ENCODE measurements at places on chromosomes 5 and 9.

DNA sequence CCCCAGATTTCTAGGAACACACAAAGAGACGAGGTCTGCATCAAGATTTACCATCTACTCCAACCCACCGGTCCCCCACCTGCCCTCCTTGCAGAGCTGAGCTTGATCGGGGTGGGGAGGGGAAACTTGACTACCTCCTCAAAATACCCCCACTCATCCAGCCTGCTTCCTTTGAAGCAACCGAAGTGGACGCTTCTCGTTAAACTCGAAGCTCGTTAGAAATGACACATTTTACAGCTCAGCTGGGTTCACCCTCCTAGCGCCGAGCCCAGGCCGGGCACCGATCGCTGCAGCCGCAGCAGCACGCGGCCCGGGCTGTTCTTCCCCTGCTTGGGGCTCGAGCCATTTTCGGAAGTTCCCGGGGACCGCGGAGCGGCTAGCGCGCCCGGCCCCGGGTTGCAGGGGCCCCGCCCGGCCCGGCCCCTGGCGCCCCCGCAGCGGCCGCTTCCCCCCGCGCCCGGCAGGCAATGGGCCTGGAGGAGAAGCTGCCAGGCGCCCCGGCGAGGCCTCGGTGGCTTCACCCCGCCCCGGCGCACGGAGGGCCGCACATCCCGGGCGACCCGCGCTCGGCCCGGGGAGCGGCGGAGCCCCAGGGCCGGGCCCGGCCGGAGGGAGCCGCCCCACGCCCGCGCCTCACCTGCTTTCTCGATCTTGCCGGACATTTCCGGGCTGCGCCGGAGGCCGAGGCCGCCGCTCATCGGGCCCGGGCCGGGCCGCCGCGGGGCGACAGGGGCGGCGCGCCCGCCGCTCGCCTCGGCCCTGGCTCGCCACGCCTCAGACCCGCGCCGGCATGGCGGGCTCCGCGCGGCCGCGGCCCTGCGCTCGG, 530 bp downstream of the RAPGEF1 start:
- peak; percentile 51 for DNase-seq

GRCh38 chr9:114314881-114315722, 7.8 kb upstream of the ORM1 start:
- peak; percentile 11 for DNase-seq

- no peak for DNase-seq
Observed at GRCh38 chr5:168177831-168178450, 113.5 kb upstream of the WWC1 start.

- DNase-seq = peak; percentile 81
Observed at GRCh38 chr5:141618030-141618803, 583 bp downstream of the DIAPH1 start.

DNA sequence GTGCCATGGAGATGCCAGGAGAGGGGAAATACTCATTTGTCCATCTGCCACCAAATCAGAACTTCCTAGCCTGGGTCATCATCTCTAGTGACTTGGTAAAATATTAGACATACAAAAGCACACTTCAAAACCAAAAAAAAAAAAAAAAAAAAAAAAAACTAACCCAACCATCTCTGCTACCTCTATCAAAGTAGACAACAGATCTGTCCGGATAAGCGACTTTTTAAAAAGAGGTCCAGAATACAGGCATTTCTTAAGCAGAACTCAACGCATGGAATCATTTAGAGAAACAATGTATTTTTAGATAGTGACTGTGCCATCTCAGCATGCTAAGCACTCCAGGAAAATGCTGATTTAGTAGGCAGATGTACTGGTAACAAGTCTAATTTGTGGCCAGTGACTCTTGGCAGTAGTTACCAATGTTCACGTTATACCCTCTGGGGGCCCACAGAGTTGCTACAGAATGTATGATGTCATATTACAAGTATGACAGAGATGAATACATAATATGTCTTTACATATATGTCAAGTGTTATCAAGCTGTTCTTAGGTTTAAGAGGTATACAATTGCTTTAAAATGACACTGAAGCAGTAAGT, 107.8 kb downstream of the SMIM23 start:
- DNase-seq = no peak

- DNase-seq = no peak
Observed at GRCh38 chr5:134845335-134845851, 375 bp upstream of the C5orf24 start.

- DNase-seq = no peak
Observed at GRCh38 chr5:111853748-111854147, 96.8 kb upstream of the NREP start.

DNA sequence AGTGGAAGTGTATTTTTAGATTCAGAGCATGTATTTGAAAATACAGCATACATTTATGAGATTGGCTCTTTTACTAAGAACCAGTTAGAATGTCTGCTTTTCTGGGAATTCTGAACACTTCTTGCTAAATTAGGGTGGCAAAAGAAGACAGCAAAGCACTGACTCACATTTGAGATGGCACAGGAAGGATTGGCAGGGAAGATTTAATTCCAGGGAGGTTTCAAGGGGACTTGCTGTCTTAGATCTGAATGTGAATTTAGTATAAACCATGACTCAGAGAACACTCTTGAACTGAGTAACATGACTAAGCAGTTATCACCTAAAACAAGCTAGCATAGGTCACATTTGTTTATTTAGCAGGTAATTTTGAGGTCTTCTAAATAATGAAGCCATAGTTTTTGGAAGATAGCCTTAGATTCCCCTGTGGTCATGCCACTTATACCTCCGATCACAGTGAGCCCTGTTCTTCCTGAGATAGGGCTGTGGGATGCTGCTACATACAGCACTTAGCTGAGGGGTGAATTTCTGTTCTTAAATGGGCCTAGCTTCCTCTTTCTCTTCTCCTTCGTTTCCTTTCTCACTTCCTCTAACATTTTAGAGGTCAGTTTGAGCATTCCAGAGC, 173.8 kb downstream of the PCSK1 start:
- no peak for DNase-seq

DNA sequence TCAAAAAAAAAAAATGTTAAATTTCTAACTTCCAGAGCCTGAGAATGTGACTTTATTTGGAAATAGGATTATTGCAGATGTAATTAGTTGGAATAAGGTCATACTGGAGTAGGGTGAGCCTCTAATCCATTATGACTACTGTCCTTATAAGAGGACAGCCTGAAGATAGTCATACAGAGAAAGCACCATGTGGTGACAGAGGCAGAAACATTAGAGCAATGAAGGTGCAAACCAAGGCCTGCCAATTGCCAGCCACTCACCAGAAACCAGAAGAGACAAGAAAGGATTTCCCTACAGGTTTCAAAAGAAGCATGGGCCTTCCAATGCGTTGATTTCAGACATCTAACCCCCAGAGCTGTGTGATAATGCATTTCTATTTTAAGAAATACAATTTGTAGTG, 659.2 kb upstream of the CHD1 start:
- no peak for DNase-seq

DNA sequence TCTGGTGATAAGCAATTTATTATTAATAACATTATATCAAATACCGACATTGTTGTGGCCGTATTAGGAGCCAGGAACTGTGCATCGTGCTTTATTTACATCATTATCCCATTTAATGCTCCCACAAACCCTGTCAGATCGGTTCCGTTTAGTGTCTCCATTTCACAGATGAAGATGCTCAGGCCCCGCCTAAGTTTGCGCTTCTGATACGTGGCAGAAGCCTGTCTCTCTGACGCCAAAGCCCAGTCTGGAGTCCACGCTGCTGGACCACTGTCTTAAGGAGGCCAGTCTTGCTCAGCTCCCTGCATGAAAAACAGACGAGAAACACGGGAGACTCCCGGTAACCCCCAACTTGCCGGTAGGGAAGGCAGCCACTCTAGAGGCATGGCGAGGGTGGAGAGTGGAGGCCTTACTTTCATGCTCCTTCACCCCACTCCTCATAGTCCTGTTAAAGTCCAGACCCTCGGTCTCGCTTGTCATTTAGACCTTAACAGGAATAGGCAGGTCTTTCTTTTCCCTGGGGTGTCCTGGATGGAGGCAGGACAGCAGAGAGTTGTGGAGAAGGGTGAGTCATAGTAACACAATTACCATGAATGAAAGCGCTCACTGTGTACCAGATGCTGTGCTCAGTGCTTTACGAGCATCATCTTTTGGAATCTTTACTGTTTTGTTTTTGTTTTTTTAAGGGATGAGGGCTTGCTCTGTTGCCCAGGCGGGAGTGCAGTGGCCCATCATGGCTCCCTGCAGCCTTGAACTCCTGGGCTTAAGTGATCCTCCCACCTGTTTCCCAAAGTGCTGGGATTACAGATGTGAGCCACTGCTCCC, 872 bp downstream of the TXNDC15 start:
- DNase-seq = peak; percentile 64

DNA sequence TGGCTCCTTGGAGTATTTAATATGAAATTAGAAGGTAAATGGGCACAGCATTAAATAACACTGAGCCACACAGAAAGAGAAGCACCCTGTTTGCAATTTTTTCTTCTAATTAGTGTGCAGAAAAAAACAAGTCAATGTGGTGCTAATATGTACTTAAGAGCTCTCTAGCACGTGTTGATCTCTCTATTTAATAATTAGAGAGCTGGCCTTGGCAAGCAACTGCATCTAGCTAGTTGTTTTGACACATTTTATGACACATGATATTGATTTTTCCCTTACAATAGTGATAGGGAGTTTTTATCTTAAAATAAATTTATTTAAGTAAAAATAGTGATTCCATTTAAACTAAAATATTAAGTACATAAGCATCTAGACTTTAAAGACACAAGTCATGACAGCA, 54.5 kb upstream of the NUDT12 start:
- no peak for DNase-seq

GRCh38 chr5:173454361-173454735, 126.1 kb upstream of the STC2 start:
- DNase-seq = no peak

GRCh38 chr5:103827976-103828375, 265.4 kb upstream of the NUDT12 start:
- DNase-seq = no peak

GRCh38 chr9:131290036-131290766, 678 bp downstream of the PLPP7 start:
- DNase-seq = no peak

DNA sequence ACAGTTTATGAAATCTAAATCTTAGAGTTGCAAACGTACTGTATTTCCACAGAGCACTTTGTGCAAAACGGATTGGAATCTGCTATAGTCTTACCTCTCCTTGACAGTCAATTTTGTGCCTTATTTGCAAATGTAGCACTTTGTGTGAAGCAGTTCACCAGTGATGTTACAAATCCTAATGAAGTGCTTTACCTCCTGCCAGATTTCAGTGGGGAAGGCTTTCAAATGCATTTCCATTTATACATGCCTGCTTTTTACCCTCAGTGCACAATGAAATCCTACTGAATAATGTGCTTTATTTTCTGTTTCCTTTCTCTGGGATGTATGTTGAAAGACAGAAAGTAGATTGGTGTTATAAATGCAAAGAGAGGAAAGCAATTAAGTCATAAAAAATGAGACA, 2141.6 kb upstream of the C9orf72 start:
- no peak for DNase-seq

- no peak for DNase-seq
Observed at GRCh38 chr9:92686954-92687353, 17.0 kb upstream of the IPPK start.

DNA sequence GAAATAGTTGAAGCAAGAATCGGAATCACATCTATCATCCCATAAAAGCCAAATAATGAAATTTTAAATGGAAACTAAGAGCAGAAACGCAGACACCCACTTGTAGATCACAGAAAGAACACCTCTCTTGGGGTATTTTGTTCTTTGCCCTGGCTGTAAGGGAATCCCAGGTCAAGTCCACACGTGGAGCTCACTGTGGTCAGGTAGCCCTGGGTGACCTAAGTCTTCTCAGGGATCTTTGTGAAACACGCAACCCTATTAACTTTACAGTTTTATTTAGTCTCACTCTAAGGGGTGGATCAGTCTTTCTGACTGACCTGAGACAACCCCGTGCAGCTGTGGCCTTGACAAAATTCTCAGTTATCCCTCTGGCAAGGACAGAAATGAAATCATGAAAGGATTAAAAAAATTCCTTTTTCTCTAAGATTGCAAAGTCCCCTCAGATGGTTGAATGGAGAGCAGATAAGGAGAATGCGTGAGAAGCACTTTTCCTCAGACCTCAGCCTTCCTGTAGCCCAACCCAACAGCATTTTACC, 111.6 kb downstream of the NREP start:
- no peak for DNase-seq

DNA sequence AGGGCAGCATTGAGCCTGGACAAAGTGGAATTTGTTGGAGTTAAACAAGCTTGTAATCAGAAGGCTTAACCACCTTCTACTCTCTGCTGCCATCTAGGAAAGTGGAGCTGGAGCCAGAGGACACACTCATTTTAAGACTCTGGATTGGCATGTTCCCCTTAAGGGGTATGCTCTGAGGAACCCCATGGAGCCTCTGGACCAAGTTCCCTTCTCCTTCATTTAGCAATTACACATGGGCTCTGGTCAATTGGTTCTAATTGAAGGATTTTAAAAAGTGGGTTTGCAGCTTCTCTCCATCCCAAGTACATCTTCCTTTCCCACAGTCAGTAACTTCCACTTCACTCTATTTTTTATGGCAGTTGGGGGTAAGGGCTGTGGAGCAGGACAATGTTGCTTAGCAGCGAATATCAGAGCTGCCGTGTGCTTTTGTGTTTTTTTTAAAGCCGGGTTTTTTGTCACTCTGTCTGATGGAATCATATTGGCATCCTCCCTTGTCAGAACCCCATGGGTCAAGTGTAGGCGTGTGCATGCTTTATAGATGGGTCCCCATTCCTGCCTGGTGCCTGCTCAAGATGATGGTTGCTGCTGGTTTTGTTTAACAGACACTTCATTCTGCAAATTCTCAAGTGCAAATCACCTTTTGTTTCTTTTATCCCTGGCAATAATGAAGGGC, 330.7 kb upstream of the ADAMTSL1 start:
- DNase-seq = peak; percentile 35

DNA sequence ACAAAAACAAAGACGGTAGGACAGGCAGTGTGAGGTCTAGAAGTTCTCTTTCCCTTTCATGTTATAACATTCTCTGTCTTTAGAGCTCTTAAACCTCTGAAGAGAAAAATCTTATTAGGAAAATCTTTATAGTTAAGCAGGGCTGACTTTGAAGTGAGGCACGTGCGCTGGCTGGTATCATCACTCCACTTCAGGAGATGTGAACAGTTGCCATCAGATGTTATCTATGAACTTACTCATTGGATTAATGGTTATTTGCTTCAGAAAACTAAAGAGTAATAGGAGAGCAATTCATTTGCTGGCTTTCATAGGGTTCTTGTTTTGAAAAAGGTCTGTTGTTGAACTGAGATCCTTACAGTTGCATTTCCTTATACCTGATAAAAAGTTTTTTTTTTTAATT, 25.7 kb downstream of the LRRTM2 start:
- DNase-seq = no peak

DNA sequence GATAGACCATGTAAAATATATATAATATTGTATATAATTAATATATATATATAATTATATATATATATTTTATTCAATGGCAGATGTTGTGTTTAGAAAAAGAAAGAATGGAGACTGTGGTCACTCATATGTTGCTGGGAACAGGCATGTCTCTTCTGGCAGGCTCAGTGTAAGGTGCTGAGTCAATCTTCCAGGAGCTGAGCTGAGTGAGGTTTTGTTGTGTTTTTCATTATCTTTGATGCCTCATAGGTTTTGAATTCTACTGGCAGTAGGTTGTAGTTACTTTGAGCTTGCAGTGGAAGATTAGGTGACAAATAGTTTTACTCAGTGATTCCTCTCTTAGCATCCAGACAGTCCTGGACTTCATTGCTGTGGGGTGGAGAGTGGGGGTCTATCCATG, 561.3 kb downstream of the IRX1 start:
- DNase-seq = no peak

All from colonic mucosa (tissue), 4 donors.